ENCODE measurements at places on chromosomes 16 and 17.

DNA sequence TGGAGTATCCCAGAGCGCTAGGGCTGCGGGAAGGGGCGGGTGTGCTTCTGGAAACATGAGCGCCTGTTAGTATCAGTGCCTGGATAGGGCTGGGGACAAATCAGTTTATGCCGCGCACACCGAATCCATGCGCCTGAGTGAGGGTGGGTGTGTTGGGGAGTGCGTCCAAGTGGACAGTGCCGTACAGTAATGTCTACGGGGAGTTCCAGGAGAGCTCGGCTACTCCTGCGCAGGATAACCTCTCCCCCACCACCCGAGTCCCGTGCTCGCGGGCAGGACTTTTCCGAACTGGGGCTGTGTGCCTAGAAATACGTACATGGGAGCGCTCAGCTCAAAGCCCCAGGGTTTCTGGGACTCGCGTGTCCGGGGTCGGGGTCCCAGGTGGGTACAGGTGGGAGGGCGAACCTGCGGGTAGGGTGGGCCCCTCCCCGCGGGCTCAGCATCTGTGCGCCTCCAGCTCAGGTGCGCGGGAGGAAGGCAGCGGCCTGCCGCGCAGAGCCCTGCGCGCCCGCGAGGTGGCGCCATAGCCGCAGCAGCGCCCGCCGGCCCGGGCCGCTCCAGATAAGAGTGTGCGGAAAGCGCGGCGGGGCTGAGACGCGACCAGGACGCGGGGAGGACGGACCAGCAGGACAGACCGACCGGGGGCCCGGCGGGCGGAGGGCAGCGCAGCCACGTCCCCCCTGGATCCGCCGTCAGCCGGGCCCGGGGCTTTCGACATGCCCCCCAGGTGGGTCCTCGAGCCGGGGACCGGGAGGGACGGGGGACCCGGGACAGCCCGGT is at the start of gene HIC1:
Gene HIC1 (plus strand): TSS at position 592 of the 780 bp plus-strand sequence. CDS start 1,588 bp downstream, outside the sequence.
- DNase-seq, result no peak

- DNase-seq, result peak; percentile 21
Measured at GRCh38 chr16:17416461-17417311, 54.1 kb downstream of the XYLT1 start.

DNA sequence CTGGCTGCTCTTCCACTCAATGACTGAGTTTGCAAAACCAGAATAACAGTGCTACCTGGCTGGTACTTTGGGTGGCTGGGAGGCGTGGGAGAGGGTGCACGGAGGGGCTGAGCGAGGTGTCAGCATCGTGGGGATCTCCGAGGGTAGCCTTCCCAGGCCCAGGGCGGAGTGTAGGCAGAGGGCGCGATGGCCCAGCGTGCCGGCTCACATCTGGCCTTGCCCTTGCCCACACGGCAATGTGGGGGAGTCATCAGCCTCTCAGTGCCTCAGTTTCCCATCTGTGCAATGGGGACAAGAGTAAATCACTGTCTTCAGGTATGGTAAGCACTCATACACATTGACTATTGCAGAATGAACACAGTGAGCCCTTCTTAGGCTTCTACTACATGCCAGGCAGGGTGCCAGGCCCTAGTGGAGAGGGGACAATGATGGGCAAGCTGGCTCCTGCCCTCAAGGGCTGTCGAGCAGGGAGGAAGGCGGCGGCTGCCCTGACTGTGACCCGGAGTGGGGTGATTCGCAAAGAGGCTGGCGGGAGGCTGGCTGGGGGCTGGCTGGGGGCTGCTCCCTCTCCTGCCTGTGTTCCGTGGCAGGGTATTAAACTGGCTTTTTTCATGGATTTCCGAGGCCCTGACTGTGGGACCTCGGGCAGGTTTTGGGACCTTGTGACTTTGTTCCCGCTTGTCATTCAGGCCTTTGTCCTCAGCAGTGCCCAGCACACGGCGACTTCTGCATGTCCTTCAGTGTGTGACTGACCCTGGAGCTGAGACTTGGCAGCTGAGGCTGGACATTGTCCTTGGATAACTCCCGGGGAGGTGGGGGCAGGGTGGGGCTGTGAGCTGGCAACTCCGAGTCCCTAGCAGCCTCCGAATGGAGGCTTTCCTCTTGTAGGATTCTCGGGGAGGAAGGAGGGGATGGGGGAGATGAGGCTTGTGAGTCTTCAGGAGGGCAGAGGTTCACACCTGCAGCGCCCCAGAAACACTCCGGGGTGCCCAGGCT is 243.1 kb downstream of the SEC14L1 start:
- DNase-seq, result no peak

- no peak for DNase-seq
Measured at GRCh38 chr16:83185902-83186301, 559.1 kb downstream of the CDH13 start.

DNA sequence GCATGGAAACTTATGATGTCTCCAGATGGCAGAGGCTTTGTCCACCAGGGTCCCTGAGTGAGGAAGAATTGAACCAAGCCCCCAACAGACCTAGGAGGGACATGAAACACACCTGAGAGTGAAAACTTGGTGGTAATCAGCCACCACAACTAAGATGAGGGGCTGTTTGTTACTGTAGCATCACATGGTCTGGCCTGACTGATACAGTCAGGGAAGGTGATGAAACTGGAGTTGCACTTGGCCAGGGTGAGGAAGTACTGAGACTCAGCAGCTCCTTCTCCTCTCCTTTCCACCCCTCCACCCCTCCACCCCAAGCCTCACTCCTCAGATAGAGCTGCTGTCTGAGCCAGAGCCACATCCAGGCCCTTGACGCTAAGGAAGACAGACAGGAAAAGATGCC is 37.2 kb downstream of the C16orf82 start:
- DNase-seq, result no peak

- DNase-seq, result no peak
Measured at GRCh38 chr17:35618628-35619027, 31.5 kb downstream of the AP2B1 start.

DNA sequence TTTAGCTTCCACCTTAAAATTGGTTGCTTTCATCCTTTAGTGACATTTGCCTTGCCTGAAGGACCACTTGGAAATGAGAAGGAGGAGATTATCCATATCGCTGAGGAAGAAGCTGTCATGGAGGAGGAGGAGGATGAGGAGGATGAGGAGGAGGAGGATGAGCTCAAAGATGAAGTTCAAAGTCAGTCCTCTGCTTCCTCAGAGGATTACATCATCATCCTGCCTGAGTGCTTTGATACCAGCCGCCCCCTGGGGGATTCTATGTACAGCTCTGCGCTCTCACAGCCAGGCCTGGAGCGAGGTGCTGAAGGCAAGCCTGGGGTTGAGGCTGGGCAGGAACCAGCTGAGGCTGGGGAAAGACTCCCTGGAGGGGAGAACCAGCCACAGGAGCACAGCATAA is 11.5 kb upstream of the TMEM106A start:
- no peak for DNase-seq

GRCh38 chr16:61432421-61432820 is 603.8 kb downstream of the CDH8 start:
- DNase-seq, result no peak

DNA sequence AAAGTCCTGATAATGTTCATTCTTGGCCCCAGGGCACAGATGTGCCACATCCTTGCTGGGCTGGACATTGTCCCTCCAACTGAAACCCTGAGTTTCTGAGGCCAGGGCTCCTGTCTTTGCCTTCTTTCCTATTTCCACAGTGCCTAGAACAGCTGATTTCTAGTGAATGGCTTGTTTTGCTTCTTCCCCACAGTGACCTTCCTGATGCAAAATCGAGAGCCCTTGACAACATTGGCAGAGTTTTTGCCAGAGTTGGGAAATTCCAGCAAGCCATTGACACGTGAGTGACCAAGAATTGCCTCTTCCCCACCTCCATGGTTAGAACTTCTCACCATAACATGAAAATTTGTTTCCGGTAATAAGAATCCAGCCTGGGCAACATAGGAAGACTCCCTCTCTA is 14.5 kb downstream of the ODAD4 start:
- no peak for DNase-seq

DNA sequence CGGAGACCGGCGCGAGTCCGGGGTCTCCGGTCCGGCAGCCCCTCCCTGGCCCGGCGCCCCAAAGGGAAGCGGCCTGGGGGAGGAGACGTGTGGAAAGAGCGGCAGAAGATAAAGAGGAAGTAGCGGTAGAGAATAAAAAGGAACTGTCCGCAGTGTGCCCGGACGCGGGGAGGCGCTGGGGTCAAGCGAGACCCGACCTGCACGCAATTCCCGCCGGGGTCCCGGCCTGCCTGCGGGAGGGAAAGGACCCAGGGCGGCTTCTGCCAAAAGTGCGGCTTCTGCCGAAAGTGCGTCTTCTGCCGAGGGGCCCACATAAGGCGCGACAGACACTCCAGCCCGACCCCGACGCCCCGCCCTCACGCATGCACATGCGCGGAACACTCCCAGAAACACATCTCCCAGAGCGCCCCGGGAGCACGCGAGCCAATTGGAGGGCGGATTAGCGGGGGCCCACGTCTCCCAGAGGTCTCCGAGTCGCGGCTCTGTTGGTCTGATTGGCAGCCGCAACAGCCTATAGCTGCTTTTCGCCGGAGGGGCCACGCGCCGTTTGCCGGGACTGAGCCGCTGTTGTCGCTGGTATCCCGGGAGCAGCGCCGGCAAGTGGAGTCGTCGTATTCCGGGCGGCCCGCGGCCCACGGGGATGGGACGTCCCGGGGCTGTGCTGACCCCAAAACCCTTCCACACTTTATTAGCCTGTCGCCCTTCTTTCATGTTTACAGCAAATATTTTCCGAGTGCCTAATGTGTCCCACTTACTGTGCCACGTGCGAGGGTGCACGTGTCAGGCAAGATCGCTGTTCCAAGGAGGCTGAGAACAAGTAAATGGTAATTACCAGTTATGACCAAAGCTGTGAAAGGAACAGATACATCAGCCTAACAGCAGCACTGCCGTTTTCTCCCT is 8.0 kb upstream of the MEFV start:
- peak; percentile 95 for DNase-seq

DNA sequence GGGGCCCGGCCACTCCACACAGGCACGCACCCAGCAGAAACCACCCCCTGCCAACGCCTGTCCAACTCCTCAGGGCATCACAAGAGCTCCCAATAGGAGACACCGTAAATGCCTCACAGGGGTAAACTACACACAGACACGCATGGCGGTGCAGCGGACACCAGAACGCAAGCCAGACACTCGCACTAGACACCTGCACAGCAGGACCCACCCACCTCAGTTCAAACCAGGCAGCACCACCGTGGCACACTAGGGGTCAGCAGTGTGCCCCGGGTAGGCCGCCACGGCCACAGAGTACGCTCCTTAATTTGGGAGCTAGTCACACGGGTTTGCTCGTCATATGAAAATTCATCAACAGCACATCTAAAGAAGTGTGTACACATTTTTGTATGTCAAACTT is 3.4 kb downstream of the SLC38A10 start:
- no peak for DNase-seq

GRCh38 chr16:4389051-4389955 is 17.7 kb downstream of the VASN start:
- DNase-seq, result no peak

- DNase-seq, result peak; percentile 83
Measured at GRCh38 chr17:59155439-59156177, at the start of gene PRR11. PRR11 (plus strand) TSS chr17:59155746; CDS start chr17:59169753, 14,007 bp downstream.

DNA sequence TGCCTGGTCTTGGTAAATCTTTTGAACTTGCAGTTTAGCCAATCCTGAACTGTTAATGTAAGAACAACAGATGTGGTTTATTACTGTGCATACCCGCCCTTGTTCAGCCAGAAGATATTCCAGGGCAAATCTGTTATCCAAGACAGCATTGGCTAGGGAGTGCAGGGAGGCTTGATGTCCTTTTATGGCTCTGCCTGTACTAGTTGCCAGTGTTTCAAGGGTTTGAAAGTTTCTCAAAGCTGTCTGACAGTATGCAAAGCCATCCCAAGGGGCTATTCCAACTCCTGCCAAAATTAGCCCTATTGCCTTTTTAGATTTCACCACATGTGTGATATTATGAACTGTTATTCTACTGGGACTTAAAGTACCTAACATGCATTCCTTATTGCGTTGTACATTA is 30.1 kb downstream of the LCMT1 start:
- DNase-seq, result no peak

- DNase-seq, result no peak
Measured at GRCh38 chr17:56510554-56511342, 82.8 kb upstream of the NOG start.

GRCh38 chr16:88974080-88974915 is 2.7 kb downstream of the CBFA2T3 start:
- DNase-seq, result no peak

- no peak for DNase-seq
Measured at GRCh38 chr16:7555459-7555858, 222.8 kb downstream of the RBFOX1 start.

DNA sequence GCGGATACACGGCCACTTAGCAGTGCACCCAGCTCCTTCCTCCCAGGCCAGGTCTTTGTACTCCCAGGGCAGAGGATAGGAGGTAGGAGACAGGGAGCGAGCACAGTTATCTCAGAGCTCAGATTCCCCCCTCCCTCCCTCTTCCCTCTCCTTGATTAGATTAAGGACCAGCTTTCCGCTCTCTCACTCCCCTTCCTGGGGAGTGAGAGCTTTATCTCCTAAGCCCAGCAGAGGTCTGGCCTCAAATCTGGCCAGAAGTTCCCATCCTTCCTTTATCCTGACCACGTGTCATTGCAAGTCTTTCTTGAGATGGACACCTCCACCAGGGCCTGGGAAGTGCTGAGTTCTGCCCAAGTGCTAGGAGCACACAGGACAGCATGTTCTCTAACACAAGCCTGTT is 5.1 kb downstream of the ARL4D start:
- no peak for DNase-seq

GRCh38 chr16:56227936-56228335 is 36.6 kb downstream of the GNAO1 start:
- DNase-seq, result no peak
